ENCODE measurements at places on chromosomes 1 and 21. TPM values are rescaled to one million over a fixed set of nuclear protein-coding genes. Genes with fewer than 3 reads are reported as not detected.

DNA sequence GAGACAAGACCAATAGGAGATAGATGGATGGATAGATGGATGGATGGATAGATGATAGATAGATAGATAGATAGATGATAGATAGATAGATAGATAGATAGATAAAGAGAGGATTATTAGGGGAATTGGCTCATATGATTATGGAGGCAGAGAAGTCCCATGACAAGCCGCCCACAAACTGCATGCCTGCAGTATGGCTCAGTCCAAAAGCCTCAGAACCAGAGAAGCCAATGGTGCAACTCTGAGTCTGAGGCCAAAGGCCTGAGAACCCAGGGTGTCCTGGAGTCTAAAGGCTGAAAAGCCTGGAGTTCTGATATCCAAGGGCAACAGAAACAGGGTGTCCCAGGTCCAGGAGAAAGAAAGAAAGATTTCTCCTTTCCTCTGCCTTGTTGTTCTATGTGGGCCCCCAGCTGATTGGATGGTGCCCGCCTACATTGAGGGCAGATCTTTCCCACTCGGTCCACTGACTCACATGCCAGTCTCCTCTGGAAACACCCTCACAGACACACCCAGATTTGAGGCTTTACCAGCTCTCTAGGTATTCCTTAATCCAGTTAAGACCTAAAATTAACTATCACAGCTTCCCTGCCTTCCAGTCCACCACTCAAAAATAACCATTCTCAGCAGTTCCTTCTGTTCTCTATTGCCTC is 39.6 kb upstream of the IRF2BP2 start:
- no peaks in the 10 kb centered on the region for H3K36me3 ChIP-seq
- H3K4me3 ChIP-seq: no peak overlapping the region
- H3K27ac ChIP-seq: no peak overlapping the region
- H3K27me3 ChIP-seq: no peaks in the 10 kb centered on the region
- DNase-seq: no peak

The VSIG8 gene
- not detected for total RNA-seq

DNA sequence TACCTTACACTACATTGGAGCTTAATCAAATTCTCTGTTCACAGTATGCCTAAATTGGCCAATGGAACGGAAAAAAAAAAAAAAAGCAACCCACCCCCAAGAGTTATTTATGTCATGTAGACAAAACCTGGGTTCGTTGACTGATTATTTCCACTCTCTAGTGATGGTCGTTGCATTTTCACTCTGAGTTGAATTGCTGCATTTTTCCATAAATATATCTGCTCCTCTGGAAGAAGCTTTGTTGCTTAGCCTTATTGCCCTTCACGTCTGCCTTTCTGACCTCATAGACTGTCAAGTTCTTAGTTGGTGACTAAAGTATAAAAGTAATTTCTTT is 90.2 kb upstream of the RUNX1 start:
- H3K4me1 ChIP-seq: peaks cover 3% of the 10 kb centered on the region
- H3K4me3 ChIP-seq: no peak overlapping the region
- H3K36me3 ChIP-seq: no peaks in the 10 kb centered on the region
- H3K27ac ChIP-seq: no peak overlapping the region
- DNase-seq: no peak

The RHD gene
- not detected for total RNA-seq

The SLC16A4 gene
- 3.7 TPM for total RNA-seq

DNA sequence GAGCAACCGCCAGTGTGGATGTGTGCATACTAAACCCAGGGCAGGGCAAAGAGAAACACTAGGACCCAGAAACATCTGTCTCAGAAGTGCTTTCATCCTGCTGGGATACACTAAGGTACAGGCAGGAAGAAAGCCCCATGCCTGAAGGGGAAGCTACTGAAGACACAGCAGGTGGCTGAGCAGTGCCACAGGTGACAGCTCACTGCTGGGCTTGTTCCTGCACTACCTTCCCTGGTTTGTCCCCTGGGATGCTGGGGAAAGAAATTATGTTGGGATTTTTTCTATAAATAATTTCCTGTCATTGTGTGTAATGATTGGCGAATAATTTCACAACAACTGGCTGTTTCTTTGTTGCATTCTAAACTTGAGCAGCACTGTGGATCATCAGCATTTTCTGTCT is 245.3 kb upstream of the RAB4A start:
- peaks cover 22% of the 10 kb centered on the region for H3K4me1 ChIP-seq
- no peaks in the 10 kb centered on the region for H3K27me3 ChIP-seq
- no peak overlapping the region for H3K27ac ChIP-seq
- H3K4me3 ChIP-seq: no peak overlapping the region

The UAP1 gene
- 83.6 TPM for total RNA-seq

All from sigmoid colon (tissue), 7 donors.